Fibroblast of the aortic adventitia (primary cell): ENCODE measurements at places on chromosomes 7 and 10. TPM values are rescaled to one million over a fixed set of nuclear protein-coding genes. Genes with fewer than 3 reads are reported as not detected.

The GARIN1A gene
- 1.2 and 3.1 TPM in 2 replicates for total RNA-seq

The LFNG gene
- total RNA-seq = 0.72 and 2.3 TPM in 2 replicates

The CTAGE4 gene
- 1.7 and 2.9 TPM in 2 replicates for total RNA-seq

The LIPN gene
- not detected in 2 replicates for total RNA-seq

The ADAM22 gene
- total RNA-seq = 1.3 and 2.4 TPM in 2 replicates

The CCDC7 gene
- 15.4 and 15.8 TPM in 2 replicates for total RNA-seq

The TMEM60 gene
- 11.0 and 29.6 TPM in 2 replicates for total RNA-seq

The ATOH7 gene
- not detected in 2 replicates for total RNA-seq

The ACBD5 gene
- 26.8 and 58.4 TPM in 2 replicates for total RNA-seq

The FAM180A gene
- 2.5 and 71.0 TPM in 2 replicates for total RNA-seq

The CLDN4 gene
- total RNA-seq = 0.54 and 0.74 TPM in 2 replicates

The PHYHIPL gene
- total RNA-seq = not detected in 2 replicates

The CEP55 gene
- 2.7 and 36.9 TPM in 2 replicates for total RNA-seq

The ATP6V0A4 gene
- total RNA-seq = not detected in 2 replicates

The MNX1 gene
- not detected in 2 replicates for total RNA-seq

The CALML3 gene
- total RNA-seq = not detected in 2 replicates

The SP8 gene
- not detected in 2 replicates for total RNA-seq

The ANKRD30A gene
- total RNA-seq = not detected in 2 replicates

The UTF1 gene
- total RNA-seq = not detected in 2 replicates

The FERD3L gene
- not detected in 2 replicates for total RNA-seq

The ATRNL1 gene
- 1.9 and 7.3 TPM in 2 replicates for total RNA-seq

The GALNT17 gene
- 0.18 TPM in 1 of 2 replicates, not detected in the other for total RNA-seq

The HMX2 gene
- not detected in 2 replicates for total RNA-seq

The DLX6 gene
- total RNA-seq = not detected in 2 replicates

The ACTL6B gene
- total RNA-seq = not detected in 2 replicates

The TSPAN12 gene
- 1.5 and 5.6 TPM in 2 replicates for total RNA-seq

The TAS2R16 gene
- total RNA-seq = not detected in 2 replicates

The PRPS1L1 gene
- total RNA-seq = not detected in 2 replicates

The TFEC gene
- 0.16 and 0.36 TPM in 2 replicates for total RNA-seq

The TMEM248 gene
- 39.7 and 104 TPM in 2 replicates for total RNA-seq

The SYT15B gene
- total RNA-seq = 0.16 TPM in 1 of 2 replicates, not detected in the other

The IFIT5 gene
- total RNA-seq = 30.7 and 36.0 TPM in 2 replicates

The CDNF gene
- total RNA-seq = 1.2 and 2.4 TPM in 2 replicates

The GFRA1 gene
- total RNA-seq = 0.18 and 0.49 TPM in 2 replicates

The MYL7 gene
- total RNA-seq = not detected in 2 replicates

The SPDYE9 gene
- total RNA-seq = 0.08 TPM in 1 of 2 replicates, not detected in the other

The DPYSL4 gene
- total RNA-seq = 0.18 and 4.2 TPM in 2 replicates

The PDE6C gene
- total RNA-seq = not detected in 2 replicates

The OR2A42 gene
- not detected in 2 replicates for total RNA-seq

The ASZ1 gene
- total RNA-seq = not detected in 2 replicates

The GPR85 gene
- 2.4 and 5.0 TPM in 2 replicates for total RNA-seq

The PRKAR1B gene
- 7.0 and 10.1 TPM in 2 replicates for total RNA-seq

The TES gene
- 39.2 and 61.3 TPM in 2 replicates for total RNA-seq

The MLXIPL gene
- total RNA-seq = 0.72 and 2.0 TPM in 2 replicates

The SRGN gene
- total RNA-seq = 65.8 and 127 TPM in 2 replicates

The NPY4R2 gene
- 0.09 TPM in 1 of 2 replicates, not detected in the other for total RNA-seq

The CYP3A7 gene
- 0.74 TPM in 1 of 2 replicates, not detected in the other for total RNA-seq

The CFAP43 gene
- 0.36 and 0.41 TPM in 2 replicates for total RNA-seq

The MUC3A gene
- 0.16 TPM in 1 of 2 replicates, not detected in the other for total RNA-seq

The PNLIPRP1 gene
- total RNA-seq = not detected in 2 replicates

The GSTK1 gene
- 53.3 and 91.9 TPM in 2 replicates for total RNA-seq

The NME8 gene
- not detected in 2 replicates for total RNA-seq

The FAM24A gene
- total RNA-seq = not detected in 2 replicates

The WDR37 gene
- 14.4 and 17.0 TPM in 2 replicates for total RNA-seq

The C10orf62 gene
- total RNA-seq = not detected in 2 replicates
